Kidney glomerular epithelial cell (primary cell): ENCODE measurements at places on chromosomes 13 and 19.

- no peak for DNase-seq
These were observed 663 bp upstream of the GGACT start for GRCh38 chr13:100589178-100589725.

- DNase-seq, result no peak
These were observed 26.8 kb downstream of the SLC7A1 start for GRCh38 chr13:29568731-29569130.

- no peak for DNase-seq
These were observed 13.6 kb downstream of the ZIC2 start for GRCh38 chr13:99995104-99995588.

- DNase-seq, result no peak
These were observed 403.5 kb upstream of the MIR17HG start for GRCh38 chr13:90943946-90944345.

DNA sequence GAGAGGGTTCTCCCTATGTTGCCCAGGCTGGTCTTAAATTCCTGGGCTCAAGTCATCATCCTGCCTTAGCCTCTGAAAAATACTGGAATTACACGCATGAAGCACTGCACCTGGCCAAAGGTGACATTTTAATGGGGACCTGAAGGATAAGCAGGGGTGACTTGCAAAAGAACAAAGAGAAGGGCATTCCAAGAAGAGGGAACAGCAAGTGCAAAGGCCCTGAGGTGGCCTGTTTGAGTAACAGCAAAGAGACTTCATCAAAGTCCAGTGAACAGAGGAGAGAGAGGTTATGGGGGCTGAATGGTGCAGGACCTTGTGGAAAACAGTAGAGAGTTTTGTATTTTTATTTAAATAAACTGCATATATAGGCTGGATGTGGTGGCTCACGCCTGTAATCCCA lies 4.1 kb downstream of the CA11 start:
- DNase-seq, result no peak

GRCh38 chr19:32373585-32374295 lies 28.3 kb downstream of the ZNF507 start:
- DNase-seq, result peak; percentile 99

- DNase-seq, result no peak
These were observed 175.0 kb downstream of the PTPRS start for GRCh38 chr19:5165697-5166019.

- peak; percentile 73 for DNase-seq
These were observed 67.9 kb downstream of the PCCA start for GRCh38 chr13:100156788-100157187.

DNA sequence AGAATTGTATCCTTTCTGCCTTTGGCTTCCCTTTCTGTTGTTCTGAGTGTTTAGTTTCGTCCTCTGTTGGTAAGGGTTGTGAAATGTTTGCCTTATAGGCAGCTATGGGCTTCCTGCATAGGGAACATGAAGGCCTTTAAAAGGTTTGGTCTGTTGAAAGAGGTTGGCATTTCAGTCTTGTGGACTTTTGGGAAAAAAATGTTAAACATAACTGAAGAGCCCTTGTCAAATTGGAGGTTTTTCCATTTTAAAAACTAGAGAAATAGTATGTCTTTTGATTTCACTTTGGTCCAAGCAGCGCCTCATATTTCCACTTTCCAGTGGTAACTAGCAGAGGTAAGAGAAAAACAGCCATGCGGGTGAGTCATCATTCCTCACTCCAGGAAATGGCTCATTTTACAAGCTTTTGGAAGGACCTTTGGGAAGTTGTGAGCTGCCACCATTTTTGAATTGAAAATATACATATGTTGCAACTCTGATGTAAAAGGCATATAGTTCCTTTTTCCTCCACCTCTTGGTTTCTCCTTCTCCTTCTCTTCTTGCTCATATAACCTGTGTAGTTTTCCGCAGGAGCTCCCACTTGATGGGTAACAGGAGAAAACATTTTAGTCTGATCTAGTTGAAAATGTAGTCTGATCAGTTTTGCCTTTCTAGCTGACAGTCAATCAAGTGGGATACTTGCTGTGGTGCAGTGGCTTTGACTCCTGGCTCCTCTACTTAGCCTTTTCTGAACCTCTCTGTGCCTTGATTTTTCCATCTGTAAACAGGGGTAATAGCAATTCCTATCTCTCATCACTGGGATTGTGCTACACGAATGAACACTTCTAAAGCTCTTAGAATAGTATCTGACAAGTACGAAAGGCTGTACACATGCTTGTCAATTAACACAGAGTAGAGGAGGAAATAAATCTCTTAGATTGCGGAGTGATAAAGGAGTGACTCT lies 23.0 kb downstream of the GPC6 start:
- peak; percentile 47 for DNase-seq

DNA sequence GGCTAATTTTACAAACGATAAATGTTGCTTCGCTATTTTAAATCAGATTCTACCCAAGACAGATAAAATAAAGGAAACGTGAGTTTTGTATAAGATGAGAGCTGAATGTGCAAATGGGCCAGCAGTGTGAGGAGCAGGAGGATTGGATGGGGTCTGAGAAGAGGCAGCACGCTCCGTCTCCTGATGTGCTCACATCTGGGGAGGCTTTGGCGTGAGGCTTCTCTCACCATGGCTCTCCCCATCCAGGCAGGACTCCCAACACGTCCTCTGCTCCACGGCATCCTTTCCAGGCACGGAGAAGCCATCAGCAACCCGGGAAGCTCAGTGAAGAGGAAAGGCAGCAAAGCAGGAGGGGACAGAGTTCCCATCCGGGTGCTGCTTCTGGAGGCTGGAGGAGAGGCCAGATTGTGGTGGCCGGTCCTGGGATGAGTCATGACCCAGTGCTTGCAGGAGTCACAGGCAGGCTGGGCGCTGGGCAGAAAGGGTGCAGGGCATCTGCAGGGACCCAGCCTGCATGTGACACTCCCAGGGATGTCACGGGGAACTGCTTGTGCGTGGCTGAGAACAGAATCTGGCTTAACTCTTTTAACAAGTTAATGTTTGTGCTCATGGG lies 47.5 kb downstream of the ZNF536 start:
- peak; percentile 4 for DNase-seq

DNA sequence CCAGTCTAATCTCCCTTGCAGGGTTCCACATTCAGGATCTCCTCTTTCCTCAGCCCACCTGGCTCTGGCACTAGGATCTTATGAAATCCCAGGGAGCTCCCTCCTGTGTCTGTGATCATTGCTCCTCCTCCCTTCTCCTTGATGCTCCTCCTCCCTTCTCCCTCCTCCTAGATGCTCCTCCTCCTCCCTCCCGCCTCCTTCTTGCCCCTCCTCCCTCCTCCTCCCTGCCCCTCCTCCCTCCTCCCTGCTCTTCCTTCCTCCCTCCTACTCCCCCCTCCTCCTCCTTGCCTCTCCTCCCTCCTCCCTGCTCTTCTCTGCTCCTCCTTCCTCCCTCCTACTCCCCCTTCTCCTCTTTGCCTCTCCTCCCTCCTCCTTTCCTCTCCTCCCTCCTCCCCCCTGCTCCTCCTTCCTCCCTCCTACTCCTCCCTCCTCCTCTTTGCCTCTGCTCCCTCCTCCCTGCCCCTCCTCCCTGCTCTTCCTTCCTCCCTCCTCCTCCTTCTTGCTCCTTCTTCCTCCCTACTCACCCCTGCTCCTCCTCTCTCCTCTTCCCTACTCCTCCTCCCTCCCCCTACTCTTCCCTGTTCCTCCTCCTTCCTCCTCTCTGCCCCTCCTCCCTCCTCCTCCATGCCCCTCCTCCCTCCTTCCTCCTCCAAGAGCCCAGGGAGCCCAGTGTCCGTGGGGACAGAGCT lies 14.9 kb upstream of the ZBTB7A start:
- no peak for DNase-seq
